Kidney tubule cell (primary cell): ENCODE measurements at places on chromosomes 7 and 10.
A peak's percentile ranks its signal among the peaks of the same experiment; 100 is the strongest.

DNA sequence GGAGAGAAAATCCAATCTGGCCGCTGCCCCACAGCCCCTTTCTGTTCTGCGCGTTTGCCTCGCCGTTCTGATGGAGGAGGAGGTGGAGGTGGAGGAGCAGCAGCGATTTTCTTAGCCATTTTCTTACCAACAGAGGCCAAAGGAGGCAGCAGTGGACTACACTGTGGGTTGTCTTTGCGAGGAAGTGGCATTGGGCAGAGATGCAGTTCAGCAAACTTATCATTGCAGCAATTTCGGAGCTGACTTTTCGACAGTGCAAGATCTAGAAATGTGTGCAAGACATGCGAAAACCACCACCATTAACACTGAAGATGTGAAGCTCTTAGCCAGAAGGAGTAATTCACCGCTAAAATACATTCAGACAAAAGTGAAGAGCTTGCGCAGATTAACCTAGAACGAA is 1.9 kb upstream of the ARL4A start:
- DNase-seq: peak; percentile 59

GRCh38 chr7:102896585-102896984 is 16.2 kb upstream of the LRRC17 start:
- no peak for DNase-seq

DNA sequence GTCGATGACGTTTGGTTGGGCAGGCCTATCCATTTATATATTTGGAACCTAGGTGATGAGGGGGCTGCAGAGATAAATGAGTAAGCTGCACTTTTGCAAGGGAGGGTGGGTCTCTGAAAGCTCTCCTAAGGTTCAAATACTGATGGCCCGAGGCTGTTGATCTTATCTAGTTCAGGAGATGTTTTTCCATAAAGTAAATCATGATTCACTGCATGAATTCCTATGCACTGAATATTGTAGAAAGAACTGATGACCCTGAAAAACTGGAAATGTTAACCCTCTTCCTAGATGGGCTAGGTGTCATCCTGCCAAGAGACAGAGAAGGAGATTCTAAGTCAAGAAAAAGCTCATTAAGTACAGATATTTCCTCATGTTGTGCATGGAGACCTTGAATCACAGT is 459.9 kb downstream of the PLXNA4 start:
- peak; percentile 62 for DNase-seq

DNA sequence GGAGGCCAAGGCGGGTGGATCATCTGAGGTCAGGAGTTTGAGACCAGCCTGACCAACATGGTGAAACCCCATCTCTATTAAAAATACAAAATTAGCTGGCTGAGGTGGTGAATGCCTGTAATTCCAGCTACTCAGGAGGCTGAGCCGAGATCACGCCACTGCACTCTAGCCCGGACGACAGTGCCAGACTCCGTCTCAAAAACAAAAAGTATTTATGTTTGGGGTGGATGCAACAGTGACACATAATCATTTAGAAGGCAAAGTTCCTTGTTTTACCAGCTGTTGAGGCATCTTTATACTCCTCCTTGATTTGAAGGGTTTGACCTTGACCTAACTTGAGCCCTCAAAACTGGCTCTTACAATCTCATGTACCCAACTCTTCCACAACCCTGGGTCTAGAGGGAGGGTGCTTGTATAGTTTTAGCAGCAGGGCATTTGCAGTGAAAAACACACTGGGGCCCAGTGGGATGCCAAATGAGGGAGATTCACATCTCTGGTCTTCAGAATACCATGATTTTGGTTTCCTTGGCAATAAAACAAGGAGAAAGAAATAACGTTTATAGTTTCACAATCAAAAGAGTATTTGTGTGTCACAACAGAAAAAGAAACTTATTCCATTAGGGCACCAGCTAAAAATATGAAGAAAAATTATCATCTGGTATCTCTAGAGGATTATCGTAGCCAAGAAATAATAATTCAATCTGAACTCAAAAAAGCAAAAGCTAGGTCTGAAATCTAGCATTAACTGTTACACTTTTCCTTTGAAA is 14.2 kb upstream of the TMEM254 start:
- no peak for DNase-seq

- DNase-seq: peak; percentile 11
Observed at GRCh38 chr7:24877790-24878311, 102.1 kb downstream of the OSBPL3 start.

DNA sequence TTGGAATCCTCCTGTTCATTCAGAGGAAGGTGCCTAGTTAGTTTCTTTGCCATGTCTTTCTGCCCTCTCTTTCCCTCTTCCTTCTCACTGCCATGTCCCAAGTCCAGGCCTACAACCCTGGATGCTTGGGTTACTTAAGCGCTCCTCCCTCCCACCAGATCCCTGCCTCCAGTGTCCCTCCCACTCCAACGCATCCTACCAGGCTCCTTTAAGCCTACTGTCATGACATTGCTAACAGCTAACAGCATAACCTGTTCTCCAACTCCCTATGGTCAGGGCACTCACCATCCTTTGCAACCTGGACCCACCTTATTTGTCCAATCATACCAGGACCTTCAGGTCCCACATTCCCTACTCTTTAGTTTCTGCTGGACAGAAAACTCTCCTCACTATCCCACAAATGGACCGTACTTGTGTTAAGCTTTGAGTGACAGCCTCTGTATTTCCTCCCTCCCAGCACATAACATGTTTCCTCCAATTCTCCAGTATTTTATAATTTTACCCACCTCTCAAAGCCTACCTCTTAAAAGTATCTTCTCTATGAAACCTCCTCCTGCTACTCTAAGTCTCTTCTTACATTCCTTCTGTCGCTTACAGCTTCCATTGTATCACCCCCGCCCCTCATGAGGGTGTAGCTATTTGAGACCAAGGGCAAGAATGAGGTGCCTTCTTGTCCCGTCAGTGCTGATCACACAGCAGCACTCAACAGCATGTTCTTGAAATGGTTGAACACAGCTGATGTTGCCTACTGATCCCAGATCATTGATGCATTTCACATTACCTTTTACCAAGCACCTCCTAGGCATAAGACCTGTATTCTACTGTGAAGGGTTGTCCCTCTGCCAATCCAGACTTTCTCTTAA is 1.7 kb downstream of the BLNK start:
- no peak for DNase-seq

DNA sequence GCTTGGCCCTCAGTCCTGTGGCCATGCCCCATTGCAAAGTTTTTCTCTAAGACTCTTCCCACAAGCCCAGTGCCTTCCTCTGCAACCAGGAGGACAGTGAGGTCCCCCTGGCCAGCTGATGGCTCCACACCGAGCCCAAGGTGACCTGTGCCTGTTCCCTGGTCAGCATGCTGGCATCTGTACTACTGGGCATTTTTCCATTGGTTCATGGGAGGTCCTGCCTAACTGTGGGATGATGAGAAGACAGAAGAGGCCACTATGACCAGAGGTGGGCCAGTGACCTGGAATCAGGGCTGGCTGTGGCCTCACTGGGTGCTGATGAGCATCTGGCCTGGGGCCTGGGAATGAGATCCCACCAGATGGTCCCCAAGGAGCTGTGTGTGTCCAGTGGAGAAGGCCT is 20.2 kb downstream of the CALML3 start:
- no peak for DNase-seq

DNA sequence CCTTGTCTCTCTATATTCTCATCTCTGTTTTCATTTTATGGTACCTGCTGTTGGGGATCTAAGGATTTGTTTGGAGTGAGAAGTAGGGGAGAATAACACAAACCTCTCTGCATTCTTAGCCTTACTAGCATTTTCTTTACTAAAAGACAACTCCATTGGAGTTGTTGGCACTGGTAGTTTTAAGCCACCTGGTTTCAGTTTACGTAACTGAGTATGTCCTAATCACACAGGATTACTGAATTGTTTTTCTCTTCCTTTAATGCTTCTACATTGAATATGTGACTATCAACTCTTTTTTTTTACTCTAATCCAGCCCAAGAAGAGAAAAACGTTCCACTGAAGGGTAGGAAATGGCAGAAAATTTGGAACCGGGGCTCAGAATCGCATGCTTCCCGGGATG is 30.0 kb upstream of the TRIL start:
- no peak for DNase-seq

DNA sequence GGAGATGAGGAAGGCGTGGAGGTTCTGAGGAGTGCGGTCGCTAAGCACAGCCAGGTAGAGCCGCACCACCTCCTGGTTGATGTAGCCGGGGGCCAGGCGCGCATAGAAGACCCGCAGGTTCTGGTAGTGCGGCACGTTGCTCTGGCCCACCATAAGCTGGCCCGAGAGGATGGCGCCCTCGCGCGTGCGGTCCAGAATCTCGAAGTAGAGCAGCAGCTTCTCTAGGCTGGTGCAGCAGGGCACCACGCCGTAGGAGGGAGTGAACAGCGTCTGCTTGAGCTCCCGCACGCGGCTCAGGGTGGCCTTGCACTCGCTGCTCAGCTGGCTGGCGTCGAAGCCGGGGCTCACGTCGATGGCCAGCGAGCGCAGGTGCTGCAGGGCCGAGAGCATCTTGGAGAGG is 77.8 kb upstream of the TNRC18 start:
- DNase-seq: no peak

- DNase-seq: peak; percentile 10
Observed at GRCh38 chr10:52778511-52779392, 6.2 kb upstream of the MBL2 start.
